ENCODE measurements at places on chromosomes 7 and 10.
A peak's percentile ranks its signal among the peaks of the same experiment; 100 is the strongest.

DNA sequence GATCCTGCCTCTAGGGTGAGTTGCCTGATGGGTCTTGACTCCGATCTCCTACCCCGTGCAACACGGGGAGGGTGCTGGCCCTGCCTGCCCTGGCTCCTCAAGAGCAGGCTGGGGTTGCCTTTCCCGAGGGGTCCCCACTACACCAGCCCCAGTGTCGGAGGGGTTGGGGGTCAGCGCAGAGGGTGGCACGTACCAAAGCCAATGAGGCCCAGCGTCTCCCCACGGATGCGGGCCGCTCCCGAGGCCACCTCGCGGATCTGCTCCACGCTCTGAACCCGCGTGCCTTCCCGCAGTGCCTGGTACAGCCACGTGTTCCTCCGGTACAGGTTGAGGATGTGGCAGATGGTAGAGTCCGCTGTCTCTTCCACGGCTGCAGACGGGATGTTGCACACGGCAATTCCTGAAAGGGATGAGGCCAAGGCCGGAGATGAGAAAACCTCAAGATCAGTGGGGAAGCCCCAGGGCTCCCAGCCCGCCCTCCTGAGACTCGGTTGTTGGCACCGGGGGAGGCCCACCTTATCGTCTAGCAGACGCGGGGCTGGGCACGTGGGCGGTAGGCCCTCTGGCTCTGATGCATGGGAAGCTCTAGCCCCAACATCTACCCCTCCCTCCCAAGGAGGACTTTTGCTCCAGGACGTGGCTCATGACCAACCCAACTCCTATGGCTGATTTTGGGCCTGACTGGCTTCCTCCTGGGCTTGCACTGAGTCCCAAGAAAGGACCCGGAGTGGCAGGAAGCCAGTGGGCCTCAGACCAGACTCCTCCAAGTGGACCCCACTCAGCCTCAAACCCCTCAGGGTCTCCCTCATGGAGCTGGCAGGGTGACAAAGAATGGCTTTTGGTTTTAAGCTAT is 56.1 kb downstream of the ZRANB1 start:
- no peak for DNase-seq

- no peak for DNase-seq
Observed at GRCh38 chr10:94439275-94439861, 37.0 kb downstream of the TBC1D12 start.

GRCh38 chr7:1847260-1848001 is 177.4 kb downstream of the ELFN1 start:
- DNase-seq, result no peak

- DNase-seq, result no peak
Observed at GRCh38 chr7:12655161-12655560, 32.3 kb upstream of the ARL4A start.

- no peak for DNase-seq
Observed at GRCh38 chr10:5418584-5418983, 6.2 kb downstream of the NET1 start.

DNA sequence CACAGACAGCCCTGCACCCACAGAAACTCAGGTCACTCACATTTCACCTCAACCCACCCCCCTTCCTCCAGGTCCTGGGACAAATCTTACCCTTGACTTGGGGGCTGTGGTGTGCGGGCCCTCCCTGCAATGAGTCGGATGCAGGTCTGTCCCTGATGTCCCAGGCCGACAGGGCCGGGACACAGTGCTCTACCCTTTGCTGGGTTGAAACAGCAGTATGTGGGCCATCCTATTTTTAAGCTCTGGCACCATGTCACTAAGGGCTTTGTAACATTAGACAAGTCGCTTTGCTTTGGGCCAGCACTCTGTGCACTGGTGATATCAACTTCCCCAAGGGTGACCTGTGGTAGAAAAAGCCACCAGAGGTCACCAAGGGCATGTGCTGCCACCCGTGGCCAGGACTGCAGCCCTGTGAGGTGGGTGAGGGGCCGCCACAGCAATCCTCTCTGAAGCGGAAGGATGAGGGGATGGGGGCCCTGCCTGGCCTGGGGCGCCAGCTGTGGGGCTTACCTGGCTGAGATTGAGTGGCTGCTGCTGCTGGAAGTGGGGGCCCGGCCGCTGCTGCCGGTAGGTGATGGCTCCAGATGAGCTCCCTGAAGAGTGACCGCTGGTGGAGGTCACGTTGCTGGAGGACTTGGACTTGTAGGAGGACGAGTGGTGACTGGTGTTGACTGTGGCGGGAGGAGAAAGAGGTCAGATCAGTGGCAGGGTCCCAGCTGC is 51.3 kb downstream of the CLEC2L start:
- no peak for DNase-seq

- no peak for DNase-seq
Observed at GRCh38 chr7:18202315-18203045, 174.8 kb upstream of the PRPS1L1 start.

DNA sequence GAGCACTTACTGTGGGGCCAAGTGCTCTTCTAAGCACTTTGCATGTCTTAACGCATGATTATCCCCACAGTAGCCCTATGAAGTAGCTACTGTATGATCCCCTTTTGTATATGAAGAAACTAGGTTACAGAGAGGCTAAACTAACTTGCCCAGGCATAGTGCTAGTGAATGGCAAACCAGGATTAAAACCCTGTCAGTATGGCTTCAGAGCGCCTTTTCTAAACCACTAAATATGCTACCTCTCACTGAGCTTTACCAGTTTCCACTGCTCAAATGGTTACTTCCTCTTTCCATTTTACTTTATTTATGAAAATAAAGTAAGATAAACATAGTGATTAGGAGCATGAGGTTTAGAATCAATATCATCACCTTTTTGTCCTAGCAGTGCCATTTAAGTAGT is 73.6 kb downstream of the PODXL start:
- DNase-seq, result no peak

DNA sequence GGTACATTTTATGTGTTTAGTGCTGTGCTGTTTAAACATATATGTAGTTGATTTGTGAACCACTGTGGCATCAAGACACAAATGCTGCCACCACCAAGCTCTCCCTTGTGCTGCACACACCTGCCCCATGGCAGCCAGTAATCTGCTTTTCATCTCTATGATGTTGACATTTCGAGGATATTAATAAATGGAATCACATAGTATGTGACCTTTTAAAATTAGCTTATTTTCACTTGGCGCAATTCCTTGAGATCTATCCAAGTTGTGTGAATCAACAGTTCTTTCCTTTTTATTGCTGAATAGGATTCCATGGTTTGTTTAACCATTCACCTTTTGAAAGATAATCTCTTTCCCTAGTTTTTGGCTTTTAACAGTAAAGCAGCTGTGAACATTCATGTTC is 73.1 kb downstream of the BMPR1A start:
- no peak for DNase-seq

DNA sequence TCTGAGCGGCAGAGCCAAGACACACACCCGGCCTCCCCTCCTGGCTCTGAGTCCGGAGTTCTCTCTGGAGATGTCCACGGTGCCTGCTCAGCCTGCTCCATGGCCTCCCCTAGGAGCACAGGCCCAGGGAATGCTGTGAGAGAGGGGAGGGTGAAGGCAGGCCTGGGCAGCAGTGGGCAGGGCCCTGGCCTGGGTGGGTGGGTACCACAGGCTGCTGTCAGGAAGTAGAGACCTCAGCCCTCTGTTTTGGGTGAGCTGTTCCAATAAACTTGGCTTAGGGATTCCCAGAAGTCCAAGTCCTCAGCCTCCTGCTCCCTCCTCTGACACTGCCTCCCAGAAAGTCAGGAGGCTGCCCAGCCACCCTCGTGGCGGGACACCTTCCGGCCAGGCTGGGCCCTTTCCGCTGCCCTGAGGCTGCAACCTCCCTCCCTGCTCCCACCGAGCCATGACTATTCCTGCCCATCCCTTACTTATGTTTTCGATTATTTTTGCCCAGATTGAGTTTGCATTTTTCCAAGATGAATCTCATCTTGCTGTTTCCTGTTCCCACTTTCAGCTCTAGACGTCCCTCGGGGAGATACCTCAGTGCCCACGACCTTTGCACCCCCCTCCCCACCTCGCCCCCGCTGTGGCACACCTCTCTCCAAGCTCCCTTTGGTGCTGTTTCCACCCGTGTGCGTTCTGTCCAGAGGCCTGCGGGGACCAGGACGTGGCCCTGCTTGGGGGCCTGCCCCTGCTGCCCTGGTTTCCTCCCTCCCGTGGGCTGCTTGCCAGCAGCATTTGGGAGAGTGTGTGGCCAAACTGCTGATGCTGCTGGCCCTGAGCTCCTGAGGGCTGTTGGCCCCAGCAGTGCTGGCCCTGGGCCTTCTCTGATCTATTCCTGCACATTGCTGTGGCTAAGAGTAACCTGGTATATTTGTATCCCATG is 5.8 kb upstream of the POLM start:
- DNase-seq, result peak; percentile 83

GRCh38 chr10:113047963-113048781 is 98.1 kb downstream of the TCF7L2 start:
- no peak for DNase-seq

GRCh38 chr7:134514106-134514505 is 13.3 kb upstream of the AKR1B10 start:
- DNase-seq, result no peak

DNA sequence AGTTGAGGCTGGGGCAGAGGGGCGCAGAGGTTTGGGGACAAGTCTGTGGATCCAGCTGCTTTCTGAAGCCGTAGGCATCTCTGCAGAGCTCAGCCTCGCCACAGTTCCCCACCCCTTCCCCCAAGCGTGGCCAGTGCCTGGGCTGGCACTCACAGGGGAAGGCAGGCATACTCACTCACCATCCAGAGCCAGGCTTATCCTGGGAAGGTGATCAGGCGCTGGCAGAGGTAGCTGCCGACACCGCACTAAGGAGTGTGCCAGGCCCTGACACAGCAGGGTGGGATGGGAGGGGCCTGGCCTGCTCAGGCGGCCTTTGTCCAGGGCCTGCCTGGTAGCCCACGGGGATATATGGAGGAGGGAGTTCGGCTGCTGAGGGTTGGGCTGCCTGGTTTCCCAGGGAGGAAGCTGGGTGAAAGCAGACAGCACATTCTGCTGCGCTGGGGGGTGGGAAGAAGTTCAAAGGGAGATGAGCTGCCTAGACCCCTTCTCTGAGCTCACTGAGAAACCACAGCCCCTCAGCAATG is 15.9 kb downstream of the VSIR start:
- no peak for DNase-seq

GRCh38 chr7:22318376-22318775 is 38.6 kb downstream of the RAPGEF5 start:
- no peak for DNase-seq

- no peak for DNase-seq
Observed at GRCh38 chr7:52074912-52075311, 758.3 kb upstream of the COBL start.

GRCh38 chr10:12757351-12757750 is 244.2 kb downstream of the CCDC3 start:
- DNase-seq, result no peak

DNA sequence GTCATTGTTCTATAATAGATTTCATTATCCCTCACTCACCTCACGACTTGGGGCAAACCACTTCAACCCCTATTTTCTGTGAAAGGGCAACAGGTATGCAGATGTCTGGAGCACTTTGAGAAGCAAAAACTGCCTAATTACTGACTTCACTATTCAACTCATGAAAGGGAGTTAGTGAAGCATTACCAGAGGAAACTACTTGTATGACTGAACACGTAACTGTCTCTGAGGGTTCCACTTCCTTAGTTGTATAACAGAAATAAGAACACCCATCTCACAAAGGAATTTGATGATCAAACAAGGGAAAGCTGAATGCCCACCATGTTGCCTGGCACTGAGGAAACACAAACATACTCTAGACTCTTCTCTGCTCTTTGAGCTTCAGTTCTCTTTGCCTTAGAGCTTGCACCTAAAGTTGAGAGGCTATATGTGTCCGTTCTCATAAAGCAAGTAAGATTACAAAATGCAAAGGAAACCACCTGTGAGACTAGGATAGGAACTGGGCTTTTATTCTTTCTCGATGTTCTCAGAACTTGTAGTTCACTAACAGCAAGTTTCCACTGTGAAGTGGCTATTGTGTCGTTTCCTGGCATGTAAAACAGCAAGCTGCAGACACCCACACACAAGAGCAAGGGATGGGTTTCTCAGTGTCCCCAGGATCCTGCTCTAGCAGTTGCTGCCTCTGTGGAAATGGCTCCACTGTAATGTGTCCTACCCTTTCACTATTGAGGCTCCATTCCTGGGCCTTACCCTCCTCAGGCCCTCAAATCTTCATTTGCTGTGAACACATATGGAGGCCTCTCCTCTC is 2.6 kb downstream of the TMEM243 start:
- DNase-seq, result no peak

DNA sequence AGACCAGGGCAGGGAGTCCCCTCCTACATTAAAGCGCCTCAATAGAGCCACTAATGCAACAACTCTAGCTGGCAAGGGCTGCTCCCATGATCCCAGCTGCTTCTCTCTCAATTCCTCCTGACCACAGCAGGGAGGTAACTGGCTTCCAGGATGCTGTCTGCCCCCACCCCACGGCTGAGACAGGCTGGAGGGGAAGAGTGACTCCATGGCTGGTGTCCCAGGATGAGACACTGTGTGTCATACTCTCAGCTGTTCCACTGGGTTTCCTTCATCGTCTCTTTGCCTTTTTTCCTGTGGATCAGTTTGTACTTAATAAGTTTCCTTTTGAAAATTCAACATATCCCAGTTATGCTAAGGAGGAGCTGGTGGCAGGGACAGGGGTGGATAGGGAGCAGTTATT is 27.7 kb upstream of the MYH16 start:
- DNase-seq, result no peak

DNA sequence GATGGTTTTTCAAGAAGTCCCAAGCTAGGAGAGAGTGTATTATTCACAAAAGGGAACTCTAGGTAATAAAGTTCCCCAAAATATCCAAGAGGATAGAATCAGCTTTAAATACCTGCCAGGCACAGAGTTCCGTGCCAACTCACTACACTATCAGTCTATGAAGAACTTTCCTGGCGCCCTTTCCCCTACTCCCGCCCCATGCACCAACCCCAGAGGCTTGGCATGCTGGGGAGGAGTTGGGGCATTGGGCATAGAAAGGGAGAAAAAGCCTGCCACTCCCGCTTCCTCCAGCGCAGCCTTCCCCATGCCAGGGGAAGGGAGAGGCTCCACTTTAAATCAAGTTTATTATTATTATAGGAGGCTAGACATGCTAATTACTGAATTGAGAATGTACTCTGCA is 54.9 kb downstream of the ZNF800 start:
- DNase-seq, result no peak

- DNase-seq, result no peak
Observed at GRCh38 chr7:158255558-158255957, 332.1 kb downstream of the PTPRN2 start.

- DNase-seq, result no peak
Observed at GRCh38 chr7:128347647-128348097, 4.0 kb upstream of the RBM28 start.

GRCh38 chr7:128321044-128321422 is 22.7 kb downstream of the RBM28 start:
- DNase-seq, result no peak

DNA sequence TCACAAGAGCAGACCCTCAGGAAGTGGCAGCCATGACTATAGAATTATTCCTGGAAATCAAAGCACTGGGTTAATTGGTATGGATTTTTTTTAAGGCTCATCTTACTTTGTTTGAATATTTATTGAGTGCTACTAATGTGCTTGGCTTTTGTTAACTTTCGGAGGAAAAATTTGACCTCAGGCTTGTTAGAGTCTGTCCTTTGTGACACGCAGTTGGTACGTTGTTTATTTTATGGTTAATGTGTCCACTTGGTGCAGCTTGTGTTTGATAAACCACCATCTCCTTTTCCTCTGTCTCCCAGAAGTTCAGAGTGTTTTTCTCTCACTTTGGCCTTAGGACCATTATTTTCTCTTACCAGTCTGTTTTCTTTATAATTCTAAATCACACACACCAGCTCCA is 268.6 kb downstream of the SDK1 start:
- DNase-seq, result no peak
